Mesenchymal stem cell (in vitro differentiated cells and primary cell): ENCODE measurements at places on chromosomes 3 and 15.
A peak's percentile ranks its signal among the peaks of the same experiment; 100 is the strongest.

GRCh38 chr15:43150191-43150929, 17.0 kb downstream of the TMEM62 start:
- no peaks in the 10 kb centered on the region for H3K27me3 ChIP-seq
- H3K36me3 ChIP-seq, result peaks cover 67% of the 10 kb centered on the region
- peak overlapping the region; percentile 2 for H3K27ac ChIP-seq

DNA sequence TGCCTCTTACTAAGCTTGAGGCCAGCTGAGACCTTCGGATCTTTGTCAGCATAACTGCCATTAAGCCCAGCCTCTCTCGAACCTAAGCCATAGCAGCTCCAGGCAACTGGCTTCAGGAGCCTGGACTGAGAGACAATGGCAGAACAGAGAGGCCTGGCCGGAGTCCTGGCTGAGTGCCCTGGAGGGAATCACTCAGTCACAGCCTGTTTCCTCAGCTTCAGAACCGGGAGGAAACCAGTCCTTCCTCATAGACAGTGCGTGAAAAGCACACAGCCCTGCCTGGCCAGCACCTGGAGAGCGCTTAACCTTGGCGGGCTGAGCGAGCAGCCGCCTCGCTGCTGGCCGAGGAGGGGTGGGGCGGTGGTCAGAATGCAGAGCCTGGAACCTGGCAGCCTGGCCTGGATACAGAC, 21.6 kb downstream of the RNU5B-1 start:
- DNase-seq, result no peak
- peaks cover 21% of the 10 kb centered on the region for H3K27me3 ChIP-seq

DNA sequence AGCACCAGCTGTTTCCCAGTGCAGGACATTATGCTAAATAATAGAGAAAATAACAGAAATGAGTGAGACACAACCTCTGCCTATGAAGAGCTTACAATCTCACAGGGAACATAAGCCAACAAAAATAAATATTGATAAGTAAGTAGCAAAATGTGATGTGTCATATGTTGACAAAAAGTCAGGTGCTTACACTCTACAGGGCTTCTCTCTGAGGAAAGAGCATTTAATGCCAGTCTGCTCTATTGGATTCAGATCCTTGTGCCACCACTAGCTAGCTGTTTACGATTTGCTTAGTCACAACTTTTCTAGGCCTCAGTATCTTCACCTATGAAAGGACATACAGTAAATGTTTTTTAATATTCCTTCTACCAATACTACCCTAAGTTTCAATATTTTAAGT, 500.9 kb upstream of the NAALADL2 start:
- H3K4me3 ChIP-seq, result no peak overlapping the region
- no peaks in the 10 kb centered on the region for H3K36me3 ChIP-seq
- no peak overlapping the region for H3K27ac ChIP-seq
- DNase-seq, result peak; percentile 6

GRCh38 chr3:58141766-58142345, 68.9 kb downstream of the DNASE1L3 start:
- no peak overlapping the region for H3K4me3 ChIP-seq
- H3K27me3 ChIP-seq, result no peaks in the 10 kb centered on the region
- peaks cover 10% of the 10 kb centered on the region for H3K4me1 ChIP-seq

DNA sequence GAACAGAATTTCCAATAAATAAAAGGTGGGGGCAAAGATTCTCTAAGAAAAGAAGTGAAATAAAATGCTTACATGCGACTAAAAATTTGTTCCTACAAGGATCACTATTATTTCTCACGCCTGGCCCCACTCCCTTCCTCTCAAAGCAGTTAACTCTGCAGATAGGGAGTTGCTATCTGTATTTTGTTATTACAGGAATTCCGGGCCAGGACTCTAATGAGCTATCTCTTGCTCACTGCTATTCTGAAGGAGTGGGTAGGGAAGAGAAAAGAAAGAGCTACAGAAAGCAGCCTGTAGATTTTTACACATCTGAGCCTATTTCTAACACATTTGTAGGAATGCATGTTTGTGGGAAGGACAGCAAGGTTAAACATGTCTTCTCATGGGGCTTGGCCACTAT, 140.4 kb downstream of the PCCB start:
- no peak overlapping the region for H3K27ac ChIP-seq
- H3K4me1 ChIP-seq, result no peaks in the 10 kb centered on the region

DNA sequence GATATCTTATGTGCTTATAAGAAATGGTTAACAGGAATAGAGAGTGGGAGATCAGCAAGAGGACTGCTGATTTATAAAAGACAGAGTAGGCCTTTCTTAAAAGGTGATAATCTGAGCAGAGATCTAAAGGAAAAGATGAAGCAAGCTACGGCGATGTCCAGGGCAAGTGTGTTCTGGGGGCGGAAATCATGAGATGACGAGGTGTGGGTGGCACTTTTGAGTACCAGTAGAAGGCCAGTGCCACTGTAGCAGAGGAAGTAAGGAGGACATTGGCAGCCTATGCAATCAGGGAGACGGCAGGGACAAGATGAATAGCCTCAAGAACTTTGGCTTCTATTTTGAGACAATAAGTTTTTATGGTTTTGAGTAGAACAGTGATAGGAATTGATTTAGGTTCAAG, 492.4 kb downstream of the FHIT start:
- DNase-seq, result no peak
- H3K27me3 ChIP-seq, result no peaks in the 10 kb centered on the region
- H3K27ac ChIP-seq, result no peak overlapping the region
- H3K4me1 ChIP-seq, result no peaks in the 10 kb centered on the region
- no peaks in the 10 kb centered on the region for H3K36me3 ChIP-seq

DNA sequence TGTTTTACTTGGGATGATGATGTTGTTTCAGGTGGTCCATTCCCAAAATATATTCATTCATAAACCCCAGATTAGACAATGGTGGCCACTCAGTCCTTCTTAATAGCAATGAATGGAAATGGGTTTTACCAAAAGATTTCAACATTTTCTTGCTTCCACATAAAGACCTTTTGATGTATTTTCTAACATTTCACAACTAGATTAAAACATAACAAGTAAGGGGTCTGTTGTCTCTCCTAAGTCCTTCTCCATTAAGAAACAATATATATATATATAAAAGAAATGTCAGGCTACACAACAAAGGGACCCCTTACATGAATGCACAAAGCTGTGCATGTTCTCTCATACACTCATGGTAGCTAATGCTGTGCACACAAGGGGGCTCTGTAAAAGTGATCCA, 176.4 kb downstream of the ANXA2 start:
- no peaks in the 10 kb centered on the region for H3K36me3 ChIP-seq
- H3K4me3 ChIP-seq, result no peak overlapping the region
- no peak for DNase-seq
- H3K27ac ChIP-seq, result no peak overlapping the region
- H3K27me3 ChIP-seq, result peaks cover 14% of the 10 kb centered on the region

DNA sequence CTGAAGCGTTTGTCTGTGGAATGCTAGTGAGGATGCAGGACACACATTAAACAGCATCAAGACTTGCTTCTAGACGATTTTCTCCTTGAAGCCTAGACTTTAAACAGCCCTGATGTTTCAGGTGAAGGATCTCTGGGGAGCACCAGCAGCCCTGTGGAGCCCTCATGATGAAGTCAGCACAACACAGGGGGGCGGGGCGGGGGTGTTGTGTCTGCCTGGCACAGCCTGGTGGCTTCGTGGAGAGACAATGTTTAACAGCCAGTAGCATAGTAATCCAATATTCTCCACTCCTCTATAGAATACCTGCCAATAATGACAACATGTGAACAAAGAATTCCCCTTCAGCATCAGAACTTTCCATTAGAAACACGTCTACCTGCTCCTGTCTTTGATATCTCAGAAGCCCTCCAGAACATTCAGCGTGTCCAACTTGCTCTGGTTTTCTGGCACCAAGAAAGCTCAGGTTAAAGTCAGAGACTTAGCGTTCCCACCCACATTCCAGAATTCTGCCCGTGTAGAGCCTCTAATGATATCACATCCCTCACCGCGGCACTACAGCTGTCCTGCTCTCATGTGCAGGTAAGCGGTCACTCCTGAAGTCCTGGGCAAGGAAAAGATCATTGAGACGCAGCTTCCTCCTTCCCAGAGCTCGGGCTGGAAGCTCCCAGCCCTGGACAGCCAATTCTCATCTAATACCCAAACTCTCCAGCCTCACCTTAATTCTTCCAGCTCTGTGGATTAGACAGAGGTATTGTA, 98.0 kb downstream of the ATP10A start:
- no peaks in the 10 kb centered on the region for H3K27me3 ChIP-seq
- DNase-seq, result no peak
- no peak overlapping the region for H3K4me3 ChIP-seq
- no peak overlapping the region for H3K27ac ChIP-seq
- H3K4me1 ChIP-seq, result peaks cover 11% of the 10 kb centered on the region

GRCh38 chr3:60363817-60364216, 887.4 kb downstream of the FHIT start:
- H3K36me3 ChIP-seq, result no peaks in the 10 kb centered on the region
- H3K27ac ChIP-seq, result no peak overlapping the region
- no peaks in the 10 kb centered on the region for H3K27me3 ChIP-seq
- DNase-seq, result peak; percentile 21

GRCh38 chr3:100891827-100892226, 101.4 kb downstream of the ABI3BP start:
- no peak for DNase-seq
- H3K36me3 ChIP-seq, result peaks cover 84% of the 10 kb centered on the region
- peaks cover 2% of the 10 kb centered on the region for H3K4me1 ChIP-seq
- H3K27ac ChIP-seq, result no peak overlapping the region

- H3K36me3 ChIP-seq, result no peaks in the 10 kb centered on the region
- H3K4me1 ChIP-seq, result no peaks in the 10 kb centered on the region
- no peaks in the 10 kb centered on the region for H3K27me3 ChIP-seq
- no peak overlapping the region for H3K27ac ChIP-seq
- H3K4me3 ChIP-seq, result no peak overlapping the region
- DNase-seq, result no peak
Observed at GRCh38 chr3:30875505-30875904, 19.0 kb downstream of the GADL1 start.

DNA sequence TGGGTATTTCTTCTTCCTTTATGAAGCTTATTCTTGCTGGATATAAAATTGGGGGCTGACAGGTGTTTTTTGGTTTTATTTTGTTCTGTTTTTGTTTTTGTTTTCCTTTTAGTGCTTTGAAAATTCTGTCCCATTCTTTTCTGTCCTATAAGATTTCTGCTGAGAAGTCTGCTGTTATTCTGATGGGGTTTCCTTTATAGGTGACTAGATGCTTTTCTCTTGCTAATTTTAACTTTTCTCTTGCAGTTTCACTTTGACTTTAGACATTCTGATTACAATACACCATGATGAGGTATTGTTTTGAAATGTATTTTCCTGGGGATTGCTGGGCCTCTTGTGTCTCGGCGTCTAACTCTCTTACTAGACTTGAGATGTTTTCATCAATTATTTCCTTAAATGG, 22.8 kb downstream of the TTC14 start:
- peaks cover 11% of the 10 kb centered on the region for H3K36me3 ChIP-seq
- H3K4me1 ChIP-seq, result no peaks in the 10 kb centered on the region
- H3K27me3 ChIP-seq, result no peaks in the 10 kb centered on the region
- no peak overlapping the region for H3K27ac ChIP-seq

GRCh38 chr3:26588931-26589330, 33.6 kb upstream of the LRRC3B start:
- H3K4me1 ChIP-seq, result no peaks in the 10 kb centered on the region
- DNase-seq, result no peak
- H3K27ac ChIP-seq, result no peak overlapping the region
- no peaks in the 10 kb centered on the region for H3K36me3 ChIP-seq
- H3K4me3 ChIP-seq, result no peak overlapping the region

GRCh38 chr3:127158614-127159229, 34.2 kb upstream of the PRR23E start:
- peaks cover 75% of the 10 kb centered on the region for H3K27me3 ChIP-seq
- H3K4me3 ChIP-seq, result no peak overlapping the region
- DNase-seq, result peak; percentile 4
- no peaks in the 10 kb centered on the region for H3K36me3 ChIP-seq
- no peaks in the 10 kb centered on the region for H3K4me1 ChIP-seq

DNA sequence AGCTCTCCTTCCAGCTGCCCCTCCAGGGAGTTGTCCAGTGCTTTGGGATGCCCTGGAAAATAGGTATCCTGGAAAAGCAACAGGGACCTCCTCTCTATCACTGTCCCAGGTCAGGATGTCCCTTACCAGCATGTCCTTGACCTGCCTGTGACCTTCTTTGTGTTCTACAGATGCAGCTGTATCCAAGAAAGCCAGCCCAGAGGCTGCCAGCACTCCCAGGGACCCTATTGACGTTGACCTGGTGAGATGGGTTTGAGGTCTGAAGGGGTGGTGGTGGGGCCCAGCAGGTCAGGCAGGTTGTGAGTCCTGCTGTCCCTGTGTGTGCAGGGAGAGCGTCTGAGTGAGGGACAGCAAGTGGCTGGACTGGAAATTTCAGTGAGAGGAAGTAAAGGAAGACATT, 30.2 kb downstream of the PML start:
- H3K27me3 ChIP-seq, result no peaks in the 10 kb centered on the region
- no peak overlapping the region for H3K27ac ChIP-seq
- H3K4me3 ChIP-seq, result no peak overlapping the region
- peaks cover 87% of the 10 kb centered on the region for H3K36me3 ChIP-seq
- DNase-seq, result no peak

DNA sequence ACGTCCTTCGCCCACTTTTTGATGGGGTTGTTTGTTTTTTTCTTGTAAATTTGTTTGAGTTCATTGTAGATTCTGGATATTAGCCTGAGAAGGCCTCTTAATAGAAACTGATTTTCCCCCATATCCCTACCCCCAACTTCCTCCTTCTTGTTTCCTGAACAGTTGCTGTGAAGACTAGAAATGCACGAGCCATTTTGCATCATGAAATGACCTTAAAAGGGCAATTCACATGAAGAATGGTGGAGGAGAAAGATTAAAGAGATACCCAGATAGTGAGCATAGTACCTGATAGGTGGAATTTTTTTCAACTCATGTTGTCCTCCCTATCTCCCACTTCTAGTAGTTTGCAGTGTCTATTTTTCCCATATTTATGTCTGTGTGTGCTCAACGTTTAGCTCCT, 55.2 kb upstream of the KCNH8 start:
- H3K4me1 ChIP-seq, result no peaks in the 10 kb centered on the region
- H3K27me3 ChIP-seq, result no peaks in the 10 kb centered on the region
- H3K27ac ChIP-seq, result no peak overlapping the region
- no peaks in the 10 kb centered on the region for H3K36me3 ChIP-seq

DNA sequence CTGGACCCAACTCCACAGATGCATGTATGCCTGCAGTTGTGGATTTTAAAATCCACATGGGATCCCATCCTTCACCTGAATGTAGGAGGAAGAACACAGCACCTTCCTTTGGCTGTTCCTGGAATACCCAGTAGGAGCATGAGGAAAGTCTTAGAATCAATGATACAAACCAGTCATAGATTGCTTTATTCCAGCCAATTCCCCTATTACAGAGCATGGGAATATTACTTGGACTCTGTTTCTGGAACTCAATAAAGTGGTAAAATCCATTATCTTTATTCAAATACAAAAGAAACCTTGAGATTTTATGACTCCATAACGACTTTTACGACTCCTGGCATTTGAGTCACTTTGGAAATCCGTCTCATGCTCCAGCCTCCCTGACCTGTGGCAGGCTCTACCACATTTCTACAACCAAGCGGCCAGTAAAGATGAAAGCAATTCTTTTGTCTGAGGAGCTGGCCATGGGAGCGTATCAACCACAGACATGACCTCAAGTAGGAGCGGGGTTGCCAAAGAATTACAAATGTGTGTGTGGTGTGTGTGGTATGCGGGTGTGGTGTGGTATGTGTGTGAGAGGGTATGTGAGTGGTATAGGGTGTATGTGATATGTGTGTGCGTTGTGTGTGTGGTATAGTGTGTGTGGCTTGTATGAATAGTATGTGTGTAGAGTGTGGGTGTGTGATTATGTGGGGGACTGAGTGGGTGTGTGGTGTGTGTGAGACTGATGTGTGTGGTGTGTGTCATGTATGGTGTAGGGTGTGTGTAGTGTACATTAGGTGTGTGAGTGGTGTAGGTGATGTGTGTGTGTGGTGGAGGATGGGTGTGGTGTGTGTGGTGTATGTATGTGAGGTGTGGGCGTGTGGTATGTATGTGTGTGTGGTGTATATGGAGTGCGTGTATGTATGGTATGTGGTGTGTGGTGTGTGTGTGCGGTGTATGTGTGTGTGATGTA, 40.0 kb downstream of the ARRDC4 start:
- no peak overlapping the region for H3K4me3 ChIP-seq
- H3K27me3 ChIP-seq, result no peaks in the 10 kb centered on the region
- no peaks in the 10 kb centered on the region for H3K36me3 ChIP-seq
